ENCODE measurements at places on chromosomes 6 and 20.

DNA sequence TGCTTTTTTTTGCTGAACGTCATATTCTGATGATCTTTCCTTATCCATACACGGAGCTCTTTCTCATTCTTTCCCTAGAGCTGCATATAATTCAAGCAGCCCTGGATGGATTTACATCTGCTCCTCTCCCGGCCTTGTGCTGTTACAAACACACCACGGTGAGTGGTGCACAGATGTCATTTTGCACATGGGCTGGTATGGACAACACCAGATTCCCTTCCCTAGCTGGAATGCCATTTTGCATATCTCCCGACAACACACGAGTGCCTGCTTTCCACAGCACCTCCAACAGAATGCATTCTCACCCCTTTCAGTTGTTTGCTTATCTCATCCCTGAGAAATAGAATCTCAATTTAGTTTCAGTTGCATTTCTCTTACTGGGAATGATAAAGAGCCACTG, 69.5 kb upstream of the AFDN start:
- no peak for DNase-seq

DNA sequence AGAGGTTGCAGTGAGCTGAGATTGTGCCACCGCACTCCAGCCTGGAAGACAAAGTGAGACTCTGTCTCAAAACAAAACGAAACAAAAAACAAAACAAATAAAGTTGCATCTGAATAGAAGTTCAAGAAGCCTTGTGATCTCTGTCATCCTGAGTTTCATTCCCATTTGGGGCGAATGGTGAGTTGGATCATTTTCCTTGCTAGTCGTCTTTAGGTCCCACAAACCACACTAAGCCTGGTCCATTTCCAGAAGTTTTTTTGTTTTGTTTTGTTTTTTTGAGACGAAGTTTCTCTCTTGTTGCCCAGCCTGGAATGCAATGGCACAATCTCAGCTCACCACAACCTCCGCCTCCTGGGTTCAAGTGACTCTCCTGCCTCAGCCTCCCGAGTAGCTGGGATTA, 33.8 kb downstream of the ZNF217 start:
- DNase-seq = no peak

GRCh38 chr20:48784273-48784641, 43.5 kb downstream of the PREX1 start:
- DNase-seq = no peak

GRCh38 chr6:32972353-32973143, 4.2 kb downstream of the BRD2 start:
- peak; percentile 77 for DNase-seq

GRCh38 chr6:105499931-105500330, 97.0 kb upstream of the PREP start:
- no peak for DNase-seq

DNA sequence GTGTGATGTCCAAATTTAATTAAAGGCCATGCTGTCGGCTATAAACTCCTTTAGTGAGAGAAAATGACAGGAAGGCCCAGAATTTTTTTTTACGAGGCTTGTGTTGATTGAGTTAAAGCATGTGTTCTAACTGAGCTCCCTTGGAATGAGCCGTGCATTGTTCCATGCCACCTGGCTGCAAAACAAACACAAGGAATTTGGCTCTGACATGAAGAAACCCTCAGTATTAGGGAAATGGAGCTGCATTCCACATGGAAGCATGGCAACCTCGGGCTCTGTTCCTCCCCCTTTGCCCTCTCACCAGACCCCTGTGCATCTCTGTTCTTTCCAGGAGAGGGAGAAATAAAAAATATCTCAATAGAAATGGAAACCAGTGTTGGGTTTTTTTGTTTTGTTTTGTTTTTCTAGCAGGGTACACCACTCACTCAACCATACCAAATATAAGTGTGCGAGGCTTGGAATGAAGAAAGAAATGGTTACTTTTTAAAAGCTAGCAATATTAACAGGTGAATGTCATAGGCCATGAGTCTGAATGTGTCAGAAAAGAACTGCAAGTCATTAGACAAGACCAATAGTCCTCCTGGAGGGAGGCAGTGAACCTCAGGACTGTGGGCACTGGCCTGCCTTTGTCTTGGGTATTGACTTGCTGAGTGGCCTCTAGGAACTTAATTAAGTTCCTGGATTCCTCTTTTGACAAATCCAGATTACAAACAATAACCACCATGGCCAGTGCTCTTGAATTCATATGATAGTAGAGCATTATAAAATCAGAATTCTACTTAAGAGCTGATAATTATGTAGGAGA, 935.1 kb downstream of the KIF16B start:
- DNase-seq = no peak

- DNase-seq = no peak
These were observed 23.0 kb downstream of the LATS1 start for GRCh38 chr6:149694921-149695320.

DNA sequence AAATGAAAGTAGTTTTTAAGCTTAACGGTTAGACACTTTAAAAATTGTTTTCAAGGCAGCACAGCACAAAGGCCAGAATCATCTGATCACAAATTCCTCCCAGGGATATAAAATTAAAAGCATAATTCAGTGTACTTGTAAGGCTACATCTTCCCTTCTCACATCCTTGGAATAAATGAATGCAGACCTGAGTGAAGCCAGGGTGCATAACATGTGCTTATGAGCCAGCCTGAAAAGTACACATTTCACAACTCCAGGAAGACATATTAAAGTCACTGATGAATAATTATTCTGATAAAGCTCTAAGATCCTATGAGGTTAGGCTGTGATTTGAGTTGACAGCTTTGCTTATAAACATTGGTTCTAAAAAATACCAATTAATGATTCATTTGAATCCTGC, 163.6 kb downstream of the BTBD9 start:
- no peak for DNase-seq

- no peak for DNase-seq
These were observed 7.6 kb upstream of the HLA-DRA start for GRCh38 chr6:32432050-32432450.

DNA sequence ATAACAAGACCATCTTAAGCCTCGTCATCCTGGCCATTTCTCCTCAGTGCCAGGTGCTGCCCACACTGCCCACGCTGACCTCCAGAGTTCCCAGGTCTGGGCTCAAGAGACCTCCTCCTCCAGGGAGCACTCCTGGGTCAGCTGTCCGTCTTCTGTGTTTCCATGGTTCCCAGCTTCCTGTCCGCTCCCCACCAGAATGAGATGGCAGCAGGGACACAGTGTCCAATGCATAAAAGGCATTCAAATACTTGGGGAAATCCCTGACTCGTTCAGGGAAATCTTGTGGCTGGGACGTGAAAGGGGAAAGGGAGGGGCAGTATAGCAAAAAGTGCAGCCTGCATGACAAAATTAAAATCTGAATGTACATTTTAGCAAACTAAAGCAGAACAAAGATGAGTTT, 54.3 kb downstream of the SLC23A2 start:
- DNase-seq = no peak

DNA sequence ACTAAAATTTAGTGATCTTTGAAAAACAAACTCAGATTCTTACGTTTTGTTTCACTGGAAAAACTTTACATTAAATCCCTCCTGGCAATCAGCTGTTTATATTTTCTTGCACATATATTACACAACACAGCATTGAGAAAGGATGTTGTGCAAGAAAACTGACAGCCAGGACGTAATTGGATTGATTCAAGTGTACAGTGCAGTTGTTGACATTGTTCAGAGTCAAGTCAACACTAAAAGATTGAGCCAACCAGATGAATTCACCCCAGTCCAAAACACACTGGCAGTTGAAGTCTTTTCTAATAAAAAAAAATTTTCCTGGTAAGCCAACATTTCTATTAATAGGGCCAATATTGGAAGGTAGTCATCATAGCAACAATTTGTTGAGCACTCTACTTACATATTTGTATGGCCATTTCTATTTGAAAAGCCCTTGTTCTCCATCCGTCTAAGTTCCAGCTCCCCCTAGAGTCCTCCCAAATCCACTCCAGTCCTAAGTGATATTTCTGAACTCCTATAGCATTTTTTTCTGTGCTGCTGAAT, 20.9 kb upstream of the VNN1 start:
- no peak for DNase-seq

DNA sequence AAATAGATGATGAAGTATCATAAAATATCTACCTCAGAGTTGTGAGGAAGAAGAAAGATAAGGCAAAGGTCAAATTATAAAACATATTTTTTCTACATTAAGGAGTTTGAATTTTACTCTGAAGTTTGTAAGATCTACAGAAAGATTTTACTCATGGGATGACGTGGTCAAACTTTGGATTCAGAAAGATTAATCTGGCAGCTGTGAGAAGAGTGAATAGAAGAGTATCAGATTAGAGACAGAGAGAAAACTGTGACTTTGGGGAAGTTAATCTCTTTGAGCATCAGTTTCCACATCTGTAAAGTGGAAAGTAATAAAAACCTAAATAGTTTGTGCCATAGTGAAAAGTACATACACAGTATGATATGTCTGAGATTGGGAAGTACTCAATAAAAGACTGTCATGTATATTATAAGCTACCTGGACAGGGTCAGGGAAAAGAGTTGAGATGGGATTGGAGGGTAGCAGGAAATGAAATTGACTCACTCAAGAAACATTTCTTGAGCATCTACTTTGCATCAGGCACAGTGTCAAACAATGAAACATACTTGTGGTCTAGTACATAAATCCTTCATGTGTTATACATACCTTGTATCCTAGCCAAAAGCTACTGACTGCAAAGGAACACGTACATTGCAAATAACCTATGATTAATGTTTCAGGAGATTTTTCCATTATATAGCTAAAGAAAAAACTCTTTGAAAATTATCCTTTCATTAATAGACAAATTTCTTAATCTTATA, 222.1 kb downstream of the TMEM200A start:
- DNase-seq = no peak

DNA sequence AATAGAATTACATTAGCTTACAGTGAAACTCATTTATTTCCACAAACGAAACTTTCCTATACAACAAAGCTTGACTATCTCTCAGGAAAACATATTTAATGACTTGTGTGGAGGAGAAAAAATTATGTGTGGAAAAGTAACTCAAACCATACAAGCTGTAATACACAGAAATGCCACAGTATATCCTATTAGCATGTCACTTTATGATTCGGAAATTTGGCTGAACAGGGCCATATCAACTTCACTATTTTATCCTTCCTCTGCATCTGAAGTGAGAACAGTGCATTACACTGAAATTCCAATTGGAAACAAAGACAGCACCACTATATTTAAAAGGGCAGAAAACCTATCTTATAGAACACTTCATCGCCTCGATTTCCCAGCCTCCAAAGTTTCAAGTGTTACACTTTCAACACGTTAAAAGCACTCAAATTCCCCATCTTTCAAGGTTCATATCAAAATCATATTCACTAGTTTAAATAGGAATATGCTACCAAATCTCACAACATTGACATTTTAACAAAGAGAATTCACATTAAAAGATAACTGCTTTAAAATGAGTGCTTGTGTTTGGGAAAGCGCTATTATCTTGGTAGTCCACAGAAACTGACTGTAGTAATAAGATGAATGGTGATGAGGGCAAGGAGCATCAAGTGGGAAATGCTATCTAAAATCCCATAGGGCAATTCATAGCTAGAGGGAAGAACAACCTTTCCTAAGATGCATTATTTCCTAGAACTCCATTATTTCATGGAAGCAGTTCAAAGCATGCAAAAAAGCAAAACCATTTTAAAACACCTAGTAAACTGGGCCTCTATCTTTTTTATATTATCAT, 1.8 kb downstream of the REV3L start:
- DNase-seq = no peak

- DNase-seq = no peak
These were observed 660 bp upstream of the TFB1M start for GRCh38 chr6:155314773-155315515.

- no peak for DNase-seq
These were observed 230.9 kb upstream of the DTNBP1 start for GRCh38 chr6:15893556-15894253.

- no peak for DNase-seq
These were observed 43.1 kb upstream of the NAA20 start for GRCh38 chr20:19973961-19974629.

GRCh38 chr6:118704915-118705314, 53.5 kb upstream of the CEP85L start:
- no peak for DNase-seq

DNA sequence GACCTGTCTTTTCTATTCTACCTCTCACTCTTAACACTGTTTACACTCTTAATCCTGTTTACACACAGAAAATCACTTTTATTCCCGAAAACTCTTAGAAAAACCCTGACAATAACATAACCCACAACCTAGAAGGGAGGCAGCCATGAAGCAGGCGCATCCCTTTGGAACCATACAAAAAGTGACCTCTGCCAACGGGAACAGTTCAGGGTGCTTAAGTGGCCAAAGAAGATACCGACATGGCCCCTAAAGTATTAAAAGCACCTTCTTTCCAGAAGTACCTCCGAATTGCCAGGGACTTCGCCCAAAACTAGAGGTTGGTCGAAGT, 490 bp downstream of the MMUT start:
- no peak for DNase-seq

- DNase-seq = no peak
These were observed 11.4 kb downstream of the FOXS1 start for GRCh38 chr20:31833931-31834521.

Data from NCI-H510A (cell line).